ENCODE measurements at places on chromosomes 12 and 14.

DNA sequence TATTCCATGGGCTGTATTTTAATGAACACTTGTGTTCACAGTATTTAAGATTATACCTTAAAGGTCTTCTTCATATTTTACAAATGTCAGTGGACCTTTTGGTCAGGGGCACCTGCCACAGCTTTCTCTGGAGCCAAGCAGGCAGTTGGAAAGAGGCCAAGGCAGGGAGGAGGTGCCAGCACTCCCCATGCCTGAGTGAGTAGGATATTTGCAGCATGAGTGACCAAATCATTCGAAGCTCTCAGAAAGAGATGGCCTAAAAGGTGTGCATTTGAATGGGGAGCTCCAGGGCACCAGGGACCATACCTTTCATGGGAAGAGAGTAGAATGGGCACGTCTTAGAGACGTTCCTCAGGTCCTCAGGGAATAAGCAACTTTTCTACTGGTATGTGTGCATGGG lies 121.6 kb downstream of the GPR135 start:
- peak; percentile 34 for DNase-seq

DNA sequence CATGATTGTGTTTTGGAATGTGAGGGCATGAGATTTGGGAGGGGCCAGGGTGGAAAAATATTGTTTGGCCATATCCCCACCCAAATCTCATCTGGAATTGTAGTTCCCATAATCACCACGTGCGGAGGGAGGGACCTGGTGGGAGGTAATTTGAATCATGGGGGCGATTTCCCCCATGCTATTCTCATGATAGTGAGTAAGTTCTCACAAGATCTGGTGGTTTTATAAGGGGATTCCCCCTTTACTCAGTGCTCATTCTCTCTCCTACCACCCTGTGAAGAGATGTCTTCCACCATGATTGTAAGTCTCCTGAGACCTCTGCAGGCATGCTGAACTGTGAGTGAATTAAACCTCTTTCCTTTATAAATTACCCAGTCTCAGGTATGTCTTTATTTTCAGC lies 15.7 kb downstream of the OR10P1 start:
- DNase-seq, result no peak

- DNase-seq, result no peak
These were observed 87.0 kb upstream of the VRK1 start for GRCh38 chr14:96710060-96710666.

GRCh38 chr12:80861641-80862378 lies 75.9 kb downstream of the LIN7A start:
- DNase-seq, result no peak

DNA sequence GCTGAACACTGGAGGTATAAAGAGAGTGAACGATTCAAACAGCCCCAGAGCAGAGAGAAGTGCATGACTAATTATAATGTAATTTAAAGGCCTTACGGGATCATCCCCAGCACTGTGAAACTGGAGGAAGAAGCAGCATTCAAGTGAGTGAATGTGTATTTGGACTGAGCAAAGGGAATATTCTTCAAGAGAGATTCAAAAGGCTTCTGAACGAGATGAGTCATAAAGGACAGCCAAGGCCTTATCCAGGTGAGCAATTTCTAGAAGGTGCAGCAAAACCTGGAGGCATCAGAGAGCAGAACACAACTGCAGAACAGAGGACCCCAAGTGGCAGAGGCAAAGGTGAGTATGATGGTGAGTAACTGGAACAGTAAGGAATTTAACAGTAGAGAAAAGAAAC lies 127.2 kb downstream of the BCAT1 start:
- no peak for DNase-seq

DNA sequence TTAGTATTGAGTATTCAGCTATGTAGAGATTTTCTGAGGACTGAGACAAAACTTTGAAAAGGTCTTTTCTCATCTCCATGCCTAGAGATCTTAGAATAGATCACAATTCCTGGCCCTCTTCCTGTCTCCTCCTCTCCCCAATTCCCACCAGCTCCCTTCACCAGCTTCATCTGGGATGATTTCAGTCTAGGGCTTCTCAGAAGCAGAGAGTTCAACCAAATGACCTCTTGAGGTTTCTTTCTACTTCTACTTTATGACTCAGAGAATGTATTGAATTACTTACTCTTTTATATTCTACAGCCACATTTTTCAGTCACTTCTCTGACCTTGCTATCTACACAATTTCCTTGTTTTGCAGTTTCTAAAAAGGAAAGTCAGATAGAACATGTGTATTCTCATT lies 19.4 kb upstream of the SNX6 start:
- no peak for DNase-seq

- DNase-seq, result no peak
These were observed 70.1 kb downstream of the PRKD1 start for GRCh38 chr14:29857551-29857950.
